ENCODE measurements at places on chromosomes 13 and 19.

DNA sequence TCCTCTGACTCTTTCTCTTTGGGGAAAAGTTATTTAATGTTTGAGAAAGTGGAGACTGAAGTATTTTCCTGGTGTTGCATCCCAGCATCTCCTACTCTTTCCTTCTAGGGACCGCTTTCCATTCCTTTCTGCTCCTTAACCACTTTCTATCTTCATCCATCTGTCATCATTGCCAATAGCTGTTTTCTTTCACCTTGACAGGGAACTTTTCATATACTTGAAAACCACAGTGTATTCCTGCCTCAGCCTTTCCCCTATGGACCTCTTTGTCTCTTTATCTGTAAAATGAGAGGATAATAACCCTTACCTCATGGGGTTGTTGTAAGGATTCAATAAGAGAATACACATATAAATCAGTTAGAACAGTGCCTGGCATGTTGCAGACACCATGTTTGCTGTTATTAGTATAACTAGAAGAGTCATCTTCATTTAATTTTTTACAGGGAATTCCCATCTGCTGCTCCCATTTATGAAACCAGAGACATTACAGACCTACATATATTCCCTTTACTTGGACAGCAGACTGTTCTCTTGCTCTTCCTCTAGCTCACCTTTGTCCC lies 31.8 kb downstream of the LCP1 start:
- DNase-seq: no peak

DNA sequence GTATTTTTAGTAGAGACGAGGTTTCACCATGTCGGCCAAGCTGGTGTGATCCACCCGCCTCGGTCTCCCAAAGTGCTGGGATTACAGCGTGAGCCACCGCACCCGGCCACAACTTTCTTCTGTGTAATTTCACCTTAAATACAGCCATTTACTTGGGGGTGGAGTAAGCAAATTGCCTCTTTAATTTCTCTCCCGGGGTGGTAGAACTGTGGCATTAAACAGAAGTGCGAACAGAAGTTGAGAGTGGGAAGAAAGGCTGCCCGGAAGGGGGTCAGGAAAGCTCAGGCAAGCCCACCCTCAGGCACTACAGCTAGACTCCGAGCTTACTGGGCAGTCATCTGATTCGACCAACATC lies 475 bp upstream of the DNAJC15 start:
- no peak for DNase-seq

DNA sequence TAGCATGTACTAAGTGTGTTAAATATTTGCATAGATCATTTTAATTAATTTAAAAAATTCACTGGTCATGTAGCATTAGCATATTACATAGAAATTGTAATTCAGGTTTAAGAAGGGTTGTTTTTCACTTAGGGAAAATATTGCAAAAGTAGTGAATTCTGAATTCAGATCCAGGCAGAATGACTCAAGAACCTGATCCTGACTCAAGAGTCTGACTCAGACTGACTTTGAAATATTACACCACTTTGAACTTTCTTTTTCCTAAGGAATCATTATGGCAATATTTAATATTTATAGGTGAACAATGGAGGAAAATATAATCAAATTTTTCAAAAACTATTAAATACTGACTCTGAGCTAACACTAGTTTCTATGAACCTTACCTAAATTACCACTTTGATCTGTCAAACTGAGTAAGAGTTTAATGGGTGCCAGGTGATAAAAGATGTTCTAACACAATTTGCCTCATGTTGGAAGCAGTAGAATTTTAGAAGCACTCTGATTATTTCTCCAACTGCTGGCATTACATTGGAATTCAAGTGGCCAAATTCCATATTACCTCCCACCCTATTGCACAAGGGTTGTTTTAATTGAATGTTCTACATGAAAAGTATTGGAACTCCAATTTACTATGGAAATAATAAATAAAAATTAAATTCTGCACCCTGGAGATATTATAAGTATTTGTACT lies 261.6 kb downstream of the SLITRK1 start:
- no peak for DNase-seq

DNA sequence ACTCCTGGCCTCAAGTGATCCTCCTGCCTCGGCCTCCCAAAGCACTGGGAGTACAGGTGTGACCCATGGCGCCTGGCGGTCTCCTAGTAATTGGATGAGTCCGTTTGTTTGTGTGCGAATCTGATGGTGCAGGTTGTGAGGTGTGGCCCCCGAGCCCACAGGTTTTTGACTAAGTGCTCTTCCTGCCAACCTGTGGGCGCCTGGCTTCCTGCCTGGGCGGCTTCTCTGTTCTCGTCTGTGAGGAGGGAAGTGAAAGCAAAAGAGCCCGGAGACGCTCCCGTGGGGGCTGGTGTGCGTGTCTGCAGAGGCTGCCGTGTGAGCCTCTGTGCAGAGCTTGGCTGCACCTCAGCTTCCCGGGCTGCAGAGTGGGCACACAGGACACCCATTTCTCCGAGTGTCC lies 10.0 kb downstream of the ARHGAP45 start:
- DNase-seq: peak; percentile 86

GRCh38 chr13:50285283-50285682 lies 270.0 kb downstream of the KCNRG start:
- no peak for DNase-seq

GRCh38 chr19:50239921-50240590 lies 36.6 kb downstream of the MYH14 start:
- DNase-seq: no peak

- no peak for DNase-seq
Measured at GRCh38 chr13:77741597-77741972, 44.1 kb downstream of the SLAIN1 start.

GRCh38 chr19:17448131-17448967 lies at the start of gene TMEM221:
TMEM221 (minus strand) TSS chr19:17448668; CDS start chr19:17448462, 206 bp downstream.
- peak; percentile 44 for DNase-seq

DNA sequence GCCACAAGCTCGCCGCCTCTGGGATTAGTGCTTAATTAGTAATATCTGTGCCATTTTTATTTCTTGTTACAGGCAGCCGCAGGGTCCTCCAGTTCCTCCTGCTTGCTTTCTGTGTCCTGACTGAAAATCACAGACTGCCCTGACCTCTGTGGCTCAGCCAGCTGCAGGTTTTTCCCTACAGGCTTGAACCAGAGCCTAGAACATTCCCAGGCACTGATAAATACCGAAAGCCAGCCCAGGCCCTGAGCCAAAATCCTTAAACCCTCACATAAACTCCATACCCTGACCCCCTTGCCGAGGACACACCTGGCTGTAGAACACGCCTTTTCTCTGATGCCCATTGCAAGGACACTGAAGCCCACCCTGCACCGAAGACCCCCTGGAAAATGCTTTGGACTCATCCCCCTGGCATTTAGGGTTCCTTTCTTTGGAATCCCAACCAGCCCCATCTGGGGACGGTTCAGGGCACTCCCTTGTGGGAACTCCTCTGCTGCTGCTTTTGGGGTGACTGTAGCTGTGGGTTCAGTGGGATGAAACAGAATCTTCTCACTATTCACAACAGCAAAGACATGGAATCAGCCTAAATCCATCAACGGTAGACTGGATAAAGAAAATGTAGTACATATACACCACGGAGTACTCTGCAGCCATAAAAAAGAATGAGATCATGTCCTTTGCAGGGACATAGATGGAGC lies 15.5 kb downstream of the DPP9 start:
- DNase-seq: no peak

DNA sequence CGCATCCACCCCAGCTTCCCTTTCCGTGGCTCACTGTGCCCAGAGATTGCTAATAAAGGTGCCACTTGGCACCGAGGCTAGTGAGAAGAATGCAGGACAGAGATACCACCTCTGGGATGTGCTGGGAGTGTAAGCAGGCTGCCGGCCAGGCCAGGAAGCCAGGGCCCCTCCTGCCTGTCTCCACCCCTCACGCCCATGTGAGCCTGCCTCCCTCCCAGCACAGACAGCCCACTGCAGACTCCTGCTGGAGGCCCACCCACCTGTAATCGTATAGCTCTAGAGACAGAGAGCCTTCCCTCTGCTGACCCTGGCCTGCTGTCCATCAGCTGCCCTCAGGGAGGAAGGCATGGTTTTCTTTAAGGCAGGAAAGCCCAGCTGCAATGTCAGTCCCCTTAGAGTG lies 13.9 kb downstream of the VSTM2B start:
- DNase-seq: no peak

GRCh38 chr19:27753622-27754021 lies 1459.3 kb downstream of the UQCRFS1 start:
- DNase-seq: no peak

GRCh38 chr19:6358003-6358402 lies 3.3 kb upstream of the CLPP start:
- no peak for DNase-seq

GRCh38 chr13:108996430-108996829 lies 367.0 kb downstream of the MYO16 start:
- DNase-seq: no peak

GRCh38 chr13:102870677-102871415 lies 25.0 kb downstream of the ERCC5 start:
- DNase-seq: no peak
